ENCODE measurements at places on chromosomes 3 and 15.

- no peak for DNase-seq
Measured at GRCh38 chr3:111721747-111722146, 126.6 kb upstream of the ZBED2 start.

DNA sequence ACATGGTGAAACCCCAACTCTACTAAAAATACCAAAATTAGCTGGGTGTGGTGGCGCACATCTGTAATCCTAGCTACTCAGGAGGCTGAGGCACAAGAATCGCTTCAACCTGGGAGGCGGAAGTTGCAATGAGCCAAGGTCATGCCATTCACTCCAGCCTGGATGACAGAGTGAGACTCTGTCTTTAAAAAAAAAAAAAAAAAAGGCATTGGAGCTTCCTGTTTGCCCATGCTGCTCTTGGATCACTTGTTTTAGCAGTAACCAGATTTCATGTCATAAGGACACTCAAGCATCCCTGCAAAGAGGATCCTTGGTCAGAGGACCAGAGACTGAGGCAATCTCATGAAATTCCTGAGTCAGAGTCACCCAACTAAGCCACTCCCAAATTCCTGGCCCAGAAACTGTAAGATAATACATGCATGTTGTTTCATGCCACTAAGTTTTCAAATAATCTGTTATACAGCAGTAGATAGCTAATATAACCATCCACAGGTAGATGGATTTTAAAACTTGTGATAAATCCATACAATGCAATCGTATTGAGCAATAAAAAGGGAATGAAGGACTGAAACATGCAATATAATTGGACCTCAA, 82.0 kb upstream of the XXYLT1 start:
- DNase-seq = no peak

DNA sequence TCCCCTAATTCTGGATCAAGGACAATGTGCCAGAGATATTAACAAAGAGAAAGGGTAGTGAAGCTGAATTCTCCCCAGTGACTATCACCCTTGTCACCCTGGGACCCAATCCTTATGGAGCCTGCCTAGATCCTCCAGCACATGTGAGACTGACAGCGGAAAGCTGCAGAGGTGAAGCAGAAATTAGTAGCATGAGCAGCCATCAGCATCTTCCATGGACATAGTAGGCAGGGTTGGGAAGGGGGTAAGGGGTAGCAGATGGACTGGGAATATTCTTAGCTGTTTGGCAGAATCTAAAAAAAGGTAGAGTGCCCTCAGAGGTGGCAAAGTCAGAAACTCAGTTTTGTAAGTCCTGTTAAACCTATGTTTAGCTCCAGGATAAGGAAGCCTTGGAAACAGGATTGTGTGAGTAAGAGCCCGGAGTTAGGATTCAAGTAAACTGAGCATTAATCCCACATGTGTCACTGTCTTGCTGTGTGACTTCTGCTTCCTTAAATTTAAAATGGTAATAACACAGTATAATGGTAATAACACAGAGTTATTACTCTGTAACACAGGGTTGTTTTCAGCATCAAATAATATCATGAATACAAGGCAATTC, 14.5 kb downstream of the GOLIM4 start:
- DNase-seq = no peak

GRCh38 chr3:77271306-77271705, 231.4 kb downstream of the ROBO2 start:
- no peak for DNase-seq

DNA sequence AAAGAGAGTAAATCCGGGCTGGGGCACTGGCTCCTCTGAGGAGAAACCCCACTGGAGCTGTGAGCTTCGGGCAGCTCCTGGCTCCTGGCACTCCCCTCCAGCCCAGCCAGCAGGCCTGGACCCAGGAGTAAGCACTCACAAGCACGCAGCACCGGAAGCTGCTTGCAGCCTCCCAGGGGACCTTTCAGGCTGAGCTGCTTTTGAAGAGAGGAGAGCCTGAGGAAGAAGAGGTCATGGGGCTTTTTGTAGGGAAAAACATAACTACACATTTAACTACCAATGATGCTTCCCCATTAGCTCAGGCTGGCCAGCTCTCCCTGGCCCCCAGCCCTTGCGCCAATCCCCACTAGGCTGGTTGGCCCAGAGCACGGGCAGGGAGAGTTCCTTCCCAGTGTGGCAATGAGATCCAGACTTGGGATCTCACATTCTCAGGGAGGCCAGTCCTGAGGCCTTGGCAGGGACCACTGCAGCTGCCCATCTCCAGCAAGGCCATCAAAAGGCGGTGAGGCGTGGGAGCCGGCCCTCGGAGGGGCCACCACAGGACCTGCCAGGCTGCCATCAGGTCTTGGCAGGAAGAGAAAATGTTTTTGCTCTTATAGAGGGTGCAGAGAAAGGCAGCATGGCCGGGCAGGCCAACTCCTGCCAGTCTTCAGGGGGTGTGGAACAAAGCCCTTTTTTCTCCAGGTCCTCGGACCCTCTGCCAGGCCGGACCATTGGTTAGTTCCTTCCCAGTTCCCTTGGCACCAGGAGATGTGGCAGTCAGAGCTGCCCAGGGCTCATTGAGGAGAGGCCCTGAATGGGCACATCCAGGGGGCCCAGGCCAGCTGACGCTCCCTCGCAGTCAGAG, 41.5 kb upstream of the MFGE8 start:
- DNase-seq = peak; percentile 59

- no peak for DNase-seq
Measured at GRCh38 chr3:78963771-78964170, 804.0 kb downstream of the ROBO1 start.

- DNase-seq = no peak
Measured at GRCh38 chr3:185131602-185132256, 21.1 kb downstream of the C3orf70 start.

- DNase-seq = no peak
Measured at GRCh38 chr15:52066842-52067544, 45.6 kb downstream of the BCL2L10 start.

DNA sequence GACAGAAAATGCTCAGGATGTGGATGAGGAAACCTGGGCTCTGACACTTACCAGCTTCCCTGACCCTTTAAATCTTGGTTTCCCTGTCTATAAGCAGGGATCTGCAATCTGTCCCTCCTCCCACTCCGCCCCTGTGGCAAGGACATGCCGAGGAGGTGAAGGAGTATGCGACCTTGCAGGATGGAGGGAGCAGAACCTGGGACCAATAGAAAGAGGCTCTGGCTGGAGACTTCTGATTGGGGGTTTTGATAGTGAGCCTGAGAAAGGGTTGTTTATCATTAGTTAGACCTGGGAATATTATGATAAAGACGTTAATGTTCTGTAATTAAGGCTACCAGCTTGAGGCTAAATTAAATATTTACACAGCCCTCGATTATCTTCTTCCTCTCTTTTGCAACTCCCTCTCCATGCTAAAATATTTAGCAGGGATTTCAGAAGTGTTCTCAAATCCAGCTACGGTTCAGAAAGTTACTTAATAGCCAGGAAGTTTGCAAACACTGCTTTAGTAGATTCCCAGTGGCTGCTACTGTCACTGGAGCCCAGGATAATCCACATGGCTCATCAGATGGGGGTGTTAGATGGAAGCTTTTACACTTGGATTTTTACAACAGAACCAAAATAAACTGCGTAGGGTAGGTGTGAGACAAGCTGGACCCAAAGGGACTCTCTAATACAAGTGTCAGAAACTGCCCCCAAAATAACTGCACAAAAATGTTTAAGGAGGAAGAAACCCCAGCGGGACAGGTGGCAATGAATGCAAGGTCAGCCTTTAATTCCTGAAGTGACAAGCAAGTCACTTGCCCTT, 9.2 kb upstream of the PAQR5 start:
- no peak for DNase-seq

DNA sequence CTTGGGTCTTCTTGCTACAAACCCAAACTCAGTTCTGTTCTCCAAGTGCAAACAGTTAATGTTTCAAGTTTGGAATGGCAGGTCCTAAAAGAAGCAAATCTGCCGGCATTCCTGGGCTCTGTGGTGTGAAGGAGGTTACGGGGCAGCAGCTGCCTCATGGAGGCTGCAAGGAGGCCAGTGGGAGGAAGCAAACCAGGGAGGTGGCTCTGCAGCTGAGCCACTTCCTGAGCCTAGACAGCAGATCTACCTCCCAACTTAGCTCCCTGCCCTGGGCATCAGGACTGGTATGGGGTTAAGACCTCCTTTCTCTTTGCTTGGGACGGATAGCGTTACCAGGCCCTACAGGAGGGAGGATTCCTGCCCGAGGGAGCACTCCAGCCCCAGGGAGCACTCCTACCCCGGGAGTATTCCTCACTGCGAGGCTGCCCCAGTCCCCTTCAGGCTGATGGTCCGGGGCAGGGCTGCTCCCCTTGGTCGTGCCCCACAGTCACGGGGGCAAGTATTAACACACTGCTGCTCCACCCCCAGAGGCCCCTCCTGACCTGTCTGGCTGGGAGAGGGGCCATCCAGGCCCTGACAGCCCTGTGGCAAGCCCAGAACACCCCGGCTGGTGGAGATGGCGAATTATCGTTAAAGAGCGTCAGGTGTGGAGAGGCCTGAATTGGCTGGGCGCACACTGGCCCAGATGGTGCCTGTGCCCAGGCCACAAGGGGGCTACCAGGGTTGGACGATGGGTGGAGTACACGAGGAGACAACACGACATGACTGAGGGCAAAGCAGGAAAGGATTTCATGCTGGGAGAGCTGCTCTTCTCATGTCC, 129.9 kb downstream of the ATP10A start:
- no peak for DNase-seq

DNA sequence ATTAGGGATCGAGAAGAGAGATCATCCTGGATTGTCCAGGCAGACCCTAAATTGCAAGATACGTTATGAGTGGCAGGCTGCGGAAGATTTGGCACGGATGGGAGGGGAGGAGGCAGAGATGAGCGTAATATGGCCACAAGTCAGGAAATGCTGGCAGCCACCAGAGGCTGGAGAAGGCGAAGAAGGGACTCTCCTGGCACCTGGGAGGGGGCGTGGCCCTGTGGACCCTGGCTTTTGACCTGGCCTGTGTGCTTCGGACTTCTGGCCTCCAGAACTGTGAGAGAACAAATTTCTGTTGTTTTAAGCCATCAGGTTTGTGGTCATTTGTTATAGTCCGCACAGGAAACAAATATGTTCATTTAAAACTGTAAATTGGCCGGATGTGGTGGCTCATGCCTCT, 31.9 kb upstream of the IGF1R start:
- DNase-seq = no peak

GRCh38 chr3:51646091-51646490, 25.0 kb upstream of the TEX264 start:
- DNase-seq = no peak

- peak; percentile 20 for DNase-seq
Measured at GRCh38 chr3:63993653-63994079, 29.6 kb downstream of the PSMD6 start.

GRCh38 chr3:138078096-138078495, 37.3 kb downstream of the DZIP1L start:
- DNase-seq = no peak

GRCh38 chr3:180747805-180748361, 68.6 kb upstream of the CCDC39 start:
- DNase-seq = no peak

GRCh38 chr15:65286069-65286703, 497 bp downstream of the PARP16 start:
- peak; percentile 74 for DNase-seq

DNA sequence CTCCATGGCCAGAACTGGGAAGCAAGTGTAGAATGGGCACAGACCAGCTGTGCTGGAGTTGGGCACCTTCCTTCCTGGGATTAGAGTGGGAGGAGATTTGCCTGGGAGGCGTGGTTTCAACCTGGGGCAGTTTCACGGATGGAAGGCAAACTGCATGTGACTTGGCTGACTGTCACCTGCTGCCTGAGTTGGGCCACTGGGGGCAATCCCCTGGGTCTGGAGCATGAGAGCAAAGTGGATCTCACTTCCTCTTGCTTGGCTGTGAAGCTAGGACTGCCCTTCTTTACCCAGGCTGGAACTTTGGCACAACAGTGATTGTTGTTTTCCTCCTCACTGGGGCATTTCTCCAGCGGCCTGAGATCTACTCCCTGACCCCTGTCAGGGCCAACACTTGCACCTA, 1247.0 kb upstream of the EPHA6 start:
- no peak for DNase-seq

- DNase-seq = no peak
Measured at GRCh38 chr15:89551550-89551949, 23.7 kb upstream of the TICRR start.

DNA sequence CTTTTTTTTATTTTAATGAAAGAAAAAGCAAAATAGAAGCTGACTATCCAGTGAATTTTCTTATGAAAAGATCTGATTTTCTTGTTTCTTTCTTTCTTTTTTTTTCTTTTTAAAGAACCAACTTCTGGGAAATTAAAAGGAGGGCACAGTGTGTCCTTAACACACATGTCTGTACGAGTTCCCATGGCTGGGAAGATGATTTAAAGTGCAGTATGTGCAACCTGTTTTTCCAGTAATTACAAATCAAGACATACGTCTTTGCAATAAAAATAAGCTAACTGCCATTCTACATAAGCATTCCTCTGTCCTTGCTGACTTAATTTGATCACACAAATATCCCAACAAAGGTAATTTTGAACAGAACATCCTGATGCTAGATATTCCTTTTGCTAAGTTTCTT, 416.1 kb downstream of the ROBO1 start:
- no peak for DNase-seq

GRCh38 chr15:73717802-73718201, 33.6 kb downstream of the CD276 start:
- DNase-seq = no peak

GRCh38 chr3:128922804-128923459, 43.5 kb downstream of the ACAD9 start:
- DNase-seq = no peak

- DNase-seq = no peak
Measured at GRCh38 chr3:188217011-188217463, 63.1 kb downstream of the LPP start.

DNA sequence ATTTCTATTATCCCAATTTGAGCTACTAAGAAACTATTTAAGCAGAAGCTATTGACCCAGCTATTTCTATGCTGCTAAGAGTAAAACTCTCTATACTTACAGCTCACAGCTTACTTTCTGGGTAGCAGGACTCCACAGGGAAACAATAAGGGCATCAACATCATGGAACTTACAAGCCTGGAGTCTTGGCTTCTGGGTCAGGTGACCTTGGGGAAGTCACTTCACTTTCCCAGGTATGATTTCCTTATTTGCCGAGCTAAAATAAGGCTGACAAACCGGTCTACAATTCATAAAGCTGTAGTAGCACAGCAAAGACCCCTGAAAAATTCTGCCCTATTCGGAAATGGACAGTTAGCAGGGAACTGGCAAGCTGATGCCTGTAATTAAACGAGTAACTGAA, 278.3 kb upstream of the NR2F2 start:
- no peak for DNase-seq

- no peak for DNase-seq
Measured at GRCh38 chr15:74165461-74165860, 8.0 kb upstream of the ISLR start.

GRCh38 chr3:122668930-122669730, 11.5 kb upstream of the PARP14 start:
- no peak for DNase-seq

- no peak for DNase-seq
Measured at GRCh38 chr3:111541911-111542483, at the start of gene CD96. TSS of gene CD96 (plus strand) at chr3:111542197. CDS start at chr3:111542249, 52 bp downstream.

- no peak for DNase-seq
Measured at GRCh38 chr3:40302784-40303183, 6.7 kb upstream of the EIF1B start.

GRCh38 chr3:183098536-183099025, 715 bp downstream of the MCCC1 start:
- DNase-seq = no peak

All from NCI-H526 (cell line).